ENCODE measurements at places on chromosomes 3 and 15.

DNA sequence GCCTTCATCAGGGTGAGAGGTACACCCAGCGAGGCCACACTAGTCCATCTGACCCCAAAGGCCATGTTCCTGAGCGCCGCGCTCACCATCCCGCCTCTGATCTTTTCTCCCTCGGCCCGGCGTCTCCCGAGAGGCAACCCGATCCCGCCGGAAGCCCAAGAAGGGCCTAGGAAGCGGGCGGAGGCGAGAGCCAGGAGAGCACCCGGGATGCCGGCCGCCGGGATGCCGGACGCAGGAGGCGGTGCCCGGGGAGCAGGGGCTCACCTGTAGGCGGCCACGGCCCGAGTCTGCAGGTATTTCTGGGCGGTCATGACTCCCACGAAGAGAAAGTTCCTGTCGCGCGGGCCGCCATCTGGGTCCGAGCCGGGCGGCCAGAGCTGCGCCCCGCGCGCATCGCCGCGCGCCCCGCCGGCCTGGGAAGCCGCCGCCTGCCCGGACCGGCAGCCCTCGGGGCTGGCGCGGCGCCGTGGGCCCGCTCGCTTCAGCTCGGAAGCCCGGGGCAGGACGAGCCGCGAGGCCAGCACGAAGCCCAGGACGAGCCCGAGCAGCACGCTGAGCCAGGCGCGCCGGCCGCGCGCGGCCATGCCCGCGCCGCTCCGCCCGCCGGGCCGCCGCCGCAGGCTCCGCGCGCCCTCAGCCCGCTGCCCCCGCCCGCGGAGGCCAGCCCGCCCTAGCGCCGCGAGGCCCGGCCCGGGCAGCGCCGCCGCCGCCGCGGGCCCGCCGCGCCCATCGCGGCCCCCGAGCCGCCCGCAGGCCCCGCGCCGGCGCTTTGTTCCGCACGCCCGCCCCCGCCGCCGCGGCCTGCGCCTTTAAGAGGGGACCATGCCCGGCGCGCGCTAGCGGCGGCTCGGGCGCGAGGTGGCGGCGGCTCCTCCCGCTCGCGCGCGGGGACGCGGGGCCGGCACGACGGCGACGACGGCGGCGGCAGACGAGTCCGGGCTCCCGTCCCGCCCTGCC, 697 bp downstream of the CHSY1 start:
- no peak for DNase-seq

- no peak for DNase-seq
These were observed 161.6 kb downstream of the ADAMTSL3 start for GRCh38 chr15:83815506-83815905.

- no peak for DNase-seq
These were observed 56.9 kb downstream of the MEGF11 start for GRCh38 chr15:66196602-66197001.

GRCh38 chr3:175571096-175571495, 712.0 kb downstream of the NAALADL2 start:
- DNase-seq = no peak

- DNase-seq = no peak
These were observed 10.3 kb upstream of the ALCAM start for GRCh38 chr3:105356396-105356795.

GRCh38 chr3:67654844-67655177, 399 bp upstream of the SUCLG2 start:
- DNase-seq = no peak

- peak; percentile 5 for DNase-seq
These were observed 83.7 kb downstream of the CMSS1 start for GRCh38 chr3:99901200-99901926.

DNA sequence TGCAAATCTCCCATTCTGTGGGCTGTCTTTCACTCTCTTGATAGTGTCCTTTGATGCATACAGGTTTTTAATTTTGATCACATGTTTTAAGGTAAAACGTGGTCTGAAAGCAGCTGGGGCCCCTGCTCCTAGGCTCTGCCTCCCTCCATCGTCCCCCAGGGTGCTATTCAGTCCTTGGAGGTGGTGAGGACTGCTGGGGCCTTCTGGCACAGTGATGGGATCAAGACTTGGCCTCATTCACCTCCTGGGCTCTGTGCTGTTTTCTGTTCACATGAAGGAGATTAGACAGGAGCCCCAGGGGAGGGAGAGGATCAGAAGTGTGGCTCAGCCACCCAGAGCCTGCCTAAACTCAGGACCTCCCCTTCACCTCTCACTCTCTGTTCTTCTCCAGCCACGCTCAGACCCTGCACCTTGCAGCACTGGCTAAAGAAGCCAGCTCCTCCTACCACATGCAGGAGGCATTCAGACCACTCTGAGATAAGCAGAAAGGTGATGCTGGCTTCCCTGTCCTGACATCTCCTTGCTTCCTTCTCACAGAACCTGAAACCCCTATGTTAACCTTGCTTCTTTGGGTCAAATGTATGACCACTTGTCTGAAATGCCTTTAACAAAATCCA, 43.9 kb downstream of the PAQR5 start:
- no peak for DNase-seq

DNA sequence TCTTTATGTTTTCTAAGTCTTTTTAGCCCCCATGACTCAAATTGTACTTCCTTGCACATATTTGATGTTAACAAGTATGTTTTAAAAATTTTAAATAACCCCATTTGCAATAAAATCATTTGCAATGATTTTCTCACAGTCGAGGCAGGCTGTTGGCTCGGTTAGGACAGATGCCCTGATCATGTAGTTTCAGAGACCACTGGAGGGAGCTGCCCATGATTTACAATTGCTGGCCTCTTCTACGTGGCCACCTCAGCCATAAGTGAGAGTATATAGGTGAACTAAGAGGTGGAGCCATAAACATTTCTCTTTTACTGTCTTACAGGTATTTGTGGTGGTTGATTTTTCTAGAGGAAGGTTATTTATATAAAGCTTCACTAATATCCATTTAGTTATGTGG, 1.7 kb downstream of the DTWD1 start:
- no peak for DNase-seq

DNA sequence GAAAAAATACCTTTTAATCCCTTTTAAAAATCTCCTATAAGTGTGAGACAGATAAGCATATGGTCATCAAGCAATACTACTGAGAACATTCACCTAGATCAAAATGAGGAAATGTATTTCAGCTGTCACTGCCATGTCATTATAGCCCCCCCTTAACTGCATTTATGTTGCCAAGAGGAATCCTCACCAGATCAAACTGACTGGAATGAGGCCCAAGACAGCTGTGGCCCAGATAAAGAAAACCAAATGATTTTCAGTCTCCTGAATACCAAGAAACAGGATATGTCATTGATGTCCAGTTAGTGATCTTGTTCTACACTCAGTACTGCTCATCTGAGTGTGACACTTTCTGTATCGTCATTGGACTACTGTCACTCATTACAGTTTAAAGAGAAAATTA, 35.1 kb upstream of the CPB1 start:
- DNase-seq = no peak

DNA sequence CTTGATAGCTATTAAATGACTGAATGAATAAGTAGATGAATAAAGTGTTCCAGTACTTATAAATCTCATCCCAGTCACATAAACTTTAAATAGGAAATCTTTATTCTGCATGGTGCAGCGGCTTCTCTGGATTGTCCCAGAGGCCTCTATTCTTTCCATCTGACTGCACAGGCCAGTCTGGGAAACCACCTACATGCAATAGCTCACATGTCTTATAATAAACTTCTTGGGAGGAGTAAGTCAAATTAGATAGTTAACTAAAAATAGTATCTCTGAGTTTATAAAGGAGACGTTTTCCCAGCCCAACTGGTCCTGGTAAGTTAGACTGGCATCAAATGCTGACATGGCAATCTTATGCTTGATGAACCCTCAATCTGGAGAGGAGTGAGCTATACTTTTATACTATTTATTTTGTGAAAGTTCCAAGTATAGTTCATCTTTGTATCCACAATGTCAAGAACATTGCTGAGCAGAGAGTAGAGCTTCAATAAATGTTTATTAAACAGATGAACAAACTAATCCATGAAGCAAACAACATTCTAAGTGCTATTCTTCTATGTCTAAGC, 417.6 kb downstream of the TIGIT start:
- no peak for DNase-seq

DNA sequence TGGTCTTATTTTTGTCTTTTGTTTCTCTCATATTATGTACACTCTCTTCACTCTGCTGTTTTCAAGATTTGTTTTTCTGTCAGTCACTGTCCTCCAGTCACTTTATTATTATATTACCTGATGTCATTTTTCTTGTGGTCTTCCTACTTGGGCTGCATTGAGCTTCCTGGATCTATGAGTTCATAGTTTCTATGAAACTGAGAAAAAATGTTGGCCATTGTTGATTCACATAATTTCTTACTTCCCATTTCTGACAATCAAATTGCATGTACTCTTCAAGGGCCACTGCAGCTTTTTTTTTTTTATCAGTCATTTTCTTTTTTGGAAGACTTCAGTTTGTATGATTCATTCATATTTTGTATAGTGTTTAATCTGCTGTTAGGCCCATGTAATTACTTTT, 1180.6 kb upstream of the GBE1 start:
- DNase-seq = no peak

GRCh38 chr3:66585520-66586095, 84.8 kb upstream of the LRIG1 start:
- DNase-seq = no peak

DNA sequence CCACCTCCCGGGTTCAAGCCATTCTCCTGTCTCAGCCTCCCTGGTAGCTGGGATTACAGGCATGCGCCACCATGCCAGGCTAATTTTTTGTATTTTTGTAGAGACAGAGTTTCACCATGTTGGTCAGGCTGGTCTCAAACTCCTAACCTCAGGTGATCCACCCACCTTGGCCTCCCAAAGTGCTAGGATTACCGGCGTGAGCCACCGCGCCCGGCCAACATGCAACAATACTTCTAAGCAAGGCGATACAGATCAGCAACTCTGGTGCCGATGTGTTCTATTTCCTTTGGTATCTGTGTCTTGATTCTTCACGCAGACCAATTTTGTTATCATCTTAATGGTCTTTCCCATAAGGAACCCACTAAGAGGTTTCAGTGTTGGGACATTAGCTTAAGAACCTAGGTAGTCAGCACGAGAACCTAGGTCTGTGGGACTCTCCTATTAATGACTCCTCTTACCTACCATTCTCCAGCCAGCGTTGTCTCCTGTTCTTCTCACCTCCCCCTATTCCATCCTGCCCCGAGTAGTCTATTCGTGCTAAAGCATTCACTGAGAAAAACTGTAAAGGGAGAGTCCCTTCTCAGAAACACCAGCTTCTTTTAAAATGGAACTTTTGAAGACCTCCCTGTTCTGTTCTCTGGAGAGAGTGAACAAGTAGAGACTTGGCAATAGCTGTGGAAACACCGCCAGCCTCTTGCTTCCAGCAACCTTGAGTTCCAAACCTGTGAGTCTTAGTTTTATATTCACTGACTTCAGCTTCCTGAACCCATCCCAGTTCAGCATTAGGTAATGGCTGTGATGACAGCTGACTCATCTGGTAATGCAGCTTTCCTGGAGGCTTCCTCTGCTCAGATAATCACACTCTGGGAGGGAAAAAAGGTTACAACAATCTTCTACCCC, 61.2 kb downstream of the TSC22D2 start:
- no peak for DNase-seq

DNA sequence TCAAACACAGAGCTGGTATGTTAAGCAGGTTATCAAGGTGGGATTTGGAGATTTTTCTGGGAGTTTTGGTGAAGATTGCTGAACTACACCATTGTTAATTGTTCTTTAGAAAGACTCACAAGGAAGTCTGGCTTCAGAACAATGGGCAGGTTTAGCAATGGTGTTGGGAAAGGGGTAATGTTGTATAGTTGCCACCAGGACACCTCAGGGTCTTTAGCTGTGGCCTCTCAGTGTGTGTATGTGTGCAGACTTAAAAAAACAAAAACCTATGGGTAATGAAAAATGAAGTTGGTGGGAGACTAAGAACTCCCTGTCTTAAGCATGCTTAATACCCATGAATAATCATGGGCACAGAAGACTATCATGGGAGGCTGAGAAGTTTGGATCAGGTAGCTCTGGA, 91.7 kb downstream of the MCTP2 start:
- DNase-seq = no peak

DNA sequence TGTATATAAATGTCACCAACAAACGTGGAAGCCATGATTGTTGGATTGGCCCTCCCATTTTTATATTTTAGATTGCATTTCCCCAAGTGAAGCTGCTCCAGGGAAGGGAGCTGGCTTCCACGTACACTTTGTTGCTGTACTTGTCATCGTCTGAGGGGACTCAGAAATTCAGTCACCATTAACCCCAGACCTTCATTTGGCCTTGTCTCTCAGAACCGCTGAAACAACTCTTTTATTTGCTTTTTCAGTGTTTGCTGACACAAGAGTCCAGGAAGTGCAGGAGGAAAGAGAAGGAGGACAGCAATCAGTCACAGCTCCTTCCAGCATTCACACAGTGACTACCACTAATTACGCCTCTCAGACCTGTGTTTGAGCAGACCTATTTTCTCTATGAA, 276.5 kb downstream of the TBL1XR1 start:
- DNase-seq = no peak

DNA sequence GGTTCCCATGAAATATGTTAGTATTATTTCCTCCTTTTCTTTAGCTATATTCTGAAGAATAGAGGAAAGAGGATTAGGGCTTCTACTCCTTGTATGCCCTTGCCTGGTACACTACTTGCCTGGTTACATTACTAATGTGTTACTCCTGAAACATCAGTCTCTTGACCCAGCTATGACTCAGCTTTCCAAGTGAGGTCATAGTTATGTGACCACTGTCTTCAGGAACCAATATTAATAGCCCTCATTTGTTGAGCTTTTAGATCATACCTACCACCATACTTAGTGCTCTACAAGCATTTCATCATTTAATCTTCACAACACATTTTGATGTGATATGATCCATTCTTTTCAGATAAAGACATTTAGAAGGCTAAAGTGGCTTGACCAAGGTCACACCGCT, 60.3 kb downstream of the CMSS1 start:
- DNase-seq = no peak

- DNase-seq = no peak
These were observed 704.2 kb downstream of the EDEM1 start for GRCh38 chr3:5891711-5892110.

DNA sequence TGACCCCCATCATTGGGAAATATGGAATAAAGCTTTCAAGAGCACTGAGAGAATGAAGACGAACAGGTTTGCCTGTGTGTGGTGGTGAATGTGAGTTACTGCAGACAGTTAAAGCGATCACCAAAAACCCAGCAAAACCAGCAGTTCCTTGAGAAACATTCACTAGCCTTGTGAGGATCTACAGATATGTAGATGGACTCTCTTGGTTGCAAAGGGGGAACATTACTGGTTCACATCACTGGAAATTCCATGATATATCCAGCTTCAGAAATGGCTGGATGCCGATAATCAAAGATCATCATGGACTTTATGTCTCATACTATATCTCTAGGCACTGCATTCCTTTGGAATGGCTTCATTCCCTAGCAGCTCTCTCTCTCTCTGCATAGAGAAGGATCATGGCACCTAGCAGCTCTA, 10.2 kb upstream of the HERC1 start:
- no peak for DNase-seq

DNA sequence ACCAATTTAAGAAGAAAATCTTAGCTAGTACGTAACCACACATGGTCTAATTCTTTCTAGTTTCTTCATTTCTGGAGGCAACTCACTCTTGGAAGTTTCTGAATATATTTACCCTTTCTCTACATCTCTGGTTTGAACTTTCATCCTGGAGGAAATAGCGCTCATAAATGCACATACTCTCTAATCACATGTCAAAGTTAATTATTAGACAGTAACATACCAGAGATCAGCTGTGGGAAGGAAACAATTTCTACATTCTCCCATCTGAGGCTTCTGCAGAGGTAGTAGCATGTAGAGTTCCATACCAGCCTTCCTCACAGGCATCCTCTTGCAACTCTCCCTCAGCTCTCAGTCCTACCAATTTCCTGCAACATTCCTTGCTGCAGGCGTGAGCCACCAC, 132.5 kb downstream of the RBPMS2 start:
- no peak for DNase-seq

All from NCI-H1694 treated with DMSO at 0.1 percent for 48 hours (cell line).